ENCODE measurements at places on chromosomes 3 and 15.

DNA sequence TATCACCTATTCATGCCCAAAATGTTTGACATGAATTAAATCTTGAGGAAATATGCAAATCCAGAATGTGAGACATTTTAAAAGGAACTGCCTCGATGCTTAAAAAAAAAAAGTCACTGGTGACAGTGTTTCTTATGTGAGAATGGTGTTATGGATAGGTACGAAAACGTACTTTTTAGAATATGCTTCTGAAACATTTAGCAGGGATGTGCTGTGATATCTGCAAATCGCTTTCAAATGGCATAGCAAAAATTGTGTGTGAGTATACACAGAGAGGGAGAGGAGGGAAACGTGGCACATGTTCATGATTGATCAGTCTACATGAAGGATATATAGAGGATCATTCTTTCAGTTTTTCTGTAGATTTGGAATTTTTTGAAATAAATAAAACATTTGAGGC, 16.0 kb downstream of the CCNB2 start:
- no peak for DNase-seq

DNA sequence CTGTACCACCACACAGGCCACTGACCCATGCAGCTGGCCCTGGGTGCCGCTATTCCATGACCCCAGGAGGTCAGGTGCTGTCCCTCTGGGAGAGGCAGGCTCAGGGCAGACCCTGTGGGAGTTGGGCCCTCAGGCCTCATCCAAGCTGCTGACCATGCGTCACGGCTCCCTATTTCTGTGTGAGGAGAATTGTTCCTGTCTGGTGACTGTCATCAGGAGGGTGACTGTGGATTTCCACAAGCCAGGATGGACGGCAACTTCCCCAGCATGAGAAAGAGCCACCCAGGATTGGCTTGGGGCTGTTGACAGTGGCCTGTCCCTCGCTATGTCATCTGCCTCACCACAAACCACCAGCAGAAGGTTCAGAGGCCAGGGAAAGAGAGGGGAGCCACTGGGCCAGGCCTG, 41.4 kb downstream of the ZDHHC19 start:
- DNase-seq, result no peak

- no peak for DNase-seq
Measured at GRCh38 chr3:198028718-198029117, 68.7 kb downstream of the LMLN start.

- no peak for DNase-seq
Measured at GRCh38 chr3:60386306-60386705, 864.9 kb downstream of the FHIT start.

DNA sequence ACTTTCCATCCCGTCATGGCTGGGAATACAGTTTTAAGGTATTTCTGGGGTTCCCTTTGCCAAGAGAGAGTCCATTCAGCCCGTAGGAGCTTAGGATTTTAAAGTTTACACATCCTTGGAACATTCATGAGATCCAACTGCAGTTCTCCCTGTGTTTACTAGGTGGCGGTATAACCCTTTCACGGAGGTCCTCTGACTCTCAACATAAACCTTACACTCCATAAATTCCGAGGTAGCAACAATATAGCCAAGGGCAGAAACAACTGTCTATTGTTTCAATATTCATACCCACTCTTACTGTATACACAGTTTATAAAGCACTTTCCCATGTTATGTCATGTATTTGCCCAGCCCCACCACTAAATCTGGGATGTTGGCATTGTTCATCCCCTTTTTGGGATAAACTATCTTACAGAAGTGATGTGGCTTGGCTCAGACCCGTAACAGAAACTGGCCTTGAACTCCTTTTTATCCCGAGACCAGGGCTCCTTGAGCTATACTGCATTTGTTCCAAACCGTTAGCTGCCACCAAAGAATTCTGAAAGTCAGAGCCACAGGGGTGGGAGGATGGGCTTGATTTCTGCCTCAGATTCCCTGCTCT, 69.2 kb upstream of the COL6A5 start:
- no peak for DNase-seq

DNA sequence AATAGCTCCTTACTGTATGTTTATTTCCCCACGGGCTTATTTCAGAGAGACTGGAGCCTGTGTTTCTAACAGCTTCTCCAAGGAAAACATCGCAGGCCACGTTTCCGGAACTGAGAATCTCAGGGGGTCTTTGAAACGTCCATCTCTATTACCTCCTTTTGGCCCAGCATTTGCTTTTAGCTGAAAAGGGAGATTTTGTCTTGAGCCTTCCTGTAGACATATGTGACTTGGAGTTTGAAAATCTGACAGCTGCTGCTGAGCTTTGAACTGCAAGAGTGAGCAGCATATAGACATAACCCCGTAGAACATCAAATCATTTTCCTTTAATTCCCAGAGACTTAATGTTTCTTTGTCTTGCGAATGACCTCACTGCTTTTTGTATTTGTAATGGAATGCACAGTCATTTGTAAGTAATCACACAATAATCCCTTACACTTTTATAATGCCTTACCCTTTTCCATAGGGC, 54.6 kb downstream of the LPP start:
- DNase-seq, result no peak

- DNase-seq, result no peak
Measured at GRCh38 chr3:138875754-138876664, 41.3 kb upstream of the PIK3CB start.

DNA sequence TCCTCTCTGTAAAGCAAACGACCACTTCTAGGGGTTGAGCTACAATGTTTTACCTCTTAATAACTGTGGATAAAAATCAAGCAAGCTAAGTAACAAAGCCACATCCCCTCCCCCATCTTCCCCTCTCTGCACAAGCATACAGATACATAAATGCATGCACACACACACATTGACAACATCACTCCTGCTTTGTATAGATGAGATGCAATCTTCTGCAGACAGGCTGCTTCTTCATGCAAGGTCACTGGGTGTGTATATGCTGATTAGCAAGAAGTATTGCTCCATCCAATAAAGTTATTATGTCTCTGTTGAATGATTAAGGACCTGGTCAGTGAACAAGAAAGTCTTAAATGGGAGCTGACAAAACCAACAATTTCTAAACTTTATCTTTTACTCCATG, 8.8 kb upstream of the ATP11B start:
- DNase-seq, result no peak

- DNase-seq, result no peak
Measured at GRCh38 chr15:82305621-82306048, 43.0 kb downstream of the SAXO2 start.

DNA sequence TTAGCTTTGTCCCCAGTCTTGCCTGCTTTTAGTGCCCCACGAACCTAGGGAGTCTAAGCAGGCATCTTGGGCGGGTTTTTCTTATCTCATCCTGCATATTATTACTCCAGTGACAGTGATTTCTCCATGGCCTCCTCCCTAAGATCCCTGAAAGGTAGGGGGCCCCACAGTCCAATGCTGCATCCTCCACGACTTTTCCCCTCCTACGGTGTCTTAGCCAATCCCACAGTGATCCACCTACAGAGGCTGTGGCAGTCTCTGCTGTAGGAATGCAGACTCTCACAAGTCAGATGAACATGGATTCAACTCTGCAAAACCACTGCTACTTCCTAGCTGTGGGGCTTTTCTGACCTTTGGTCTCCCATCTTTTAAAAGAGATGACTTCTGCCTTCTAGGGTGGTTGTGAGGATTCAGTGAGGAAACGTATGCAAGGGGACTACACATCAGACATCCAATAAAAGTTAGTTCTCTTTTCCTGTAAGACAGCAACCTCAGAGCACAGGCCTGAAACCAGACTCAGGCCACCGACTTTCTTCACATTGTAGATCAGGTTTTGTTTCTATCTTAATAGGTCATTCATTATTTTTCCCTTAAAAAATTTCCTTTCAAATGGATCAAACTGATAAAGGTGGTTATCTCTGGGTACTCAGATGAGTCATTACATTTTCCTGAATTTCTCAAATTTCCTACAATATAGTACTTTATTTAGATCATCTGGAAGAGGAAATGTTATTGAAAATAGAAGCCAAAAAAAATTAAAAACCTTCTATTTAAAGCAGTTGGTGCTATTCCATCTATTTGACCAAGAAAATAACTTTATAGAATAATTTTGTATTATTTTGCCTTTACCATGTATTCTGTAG, 23.2 kb downstream of the ILDR1 start:
- no peak for DNase-seq

DNA sequence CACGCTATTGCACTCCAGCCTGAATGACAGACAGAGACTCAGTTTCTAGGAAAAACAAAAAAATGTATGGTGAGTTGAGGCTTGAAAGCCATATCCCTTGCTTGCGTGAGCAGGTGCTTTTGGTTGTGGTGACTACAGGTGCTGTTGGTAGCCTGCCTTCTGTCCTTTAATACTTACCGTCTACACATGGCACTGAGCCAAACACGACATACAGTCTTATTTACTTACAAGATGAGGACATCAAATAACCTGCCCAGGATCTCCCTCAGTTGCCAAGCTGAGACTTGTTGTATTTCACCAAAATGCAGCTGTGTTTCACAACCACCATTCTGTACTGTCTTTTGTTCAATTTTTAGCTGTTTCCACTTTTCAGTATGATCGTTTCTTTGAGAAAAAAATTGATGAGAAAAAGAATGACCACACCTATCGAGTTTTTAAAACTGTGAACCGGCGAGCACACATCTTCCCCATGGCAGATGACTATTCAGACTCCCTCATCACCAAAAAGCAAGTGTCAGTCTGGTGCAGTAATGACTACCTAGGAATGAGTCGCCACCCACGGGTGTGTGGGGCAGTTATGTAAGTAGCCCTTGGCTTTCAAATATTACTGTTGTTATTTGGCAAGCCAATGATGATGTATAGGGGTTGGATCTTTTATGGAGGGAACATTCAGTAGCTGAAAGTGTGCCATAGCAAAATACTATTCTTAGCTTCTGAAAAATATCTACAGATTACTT, 6.5 kb downstream of the ALAS1 start:
- no peak for DNase-seq

DNA sequence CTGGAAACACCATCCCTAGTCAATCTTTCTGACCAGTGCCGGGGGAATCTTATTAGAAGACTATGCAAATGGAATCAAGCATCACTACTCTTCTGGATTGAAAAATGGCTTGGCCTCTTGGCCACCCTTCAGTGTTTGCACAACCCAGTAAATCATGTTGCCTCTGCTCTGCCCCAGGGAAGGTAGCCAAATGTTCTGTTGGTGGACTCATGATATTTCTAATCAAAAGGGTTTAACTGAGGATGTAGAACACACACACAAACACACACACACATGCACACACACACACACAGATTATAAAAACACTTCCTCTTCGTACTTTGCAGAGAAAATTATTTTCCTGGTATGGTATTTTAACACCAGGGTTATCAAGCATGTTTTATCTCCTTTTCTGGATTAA, 7.9 kb downstream of the RBP2 start:
- DNase-seq, result no peak

DNA sequence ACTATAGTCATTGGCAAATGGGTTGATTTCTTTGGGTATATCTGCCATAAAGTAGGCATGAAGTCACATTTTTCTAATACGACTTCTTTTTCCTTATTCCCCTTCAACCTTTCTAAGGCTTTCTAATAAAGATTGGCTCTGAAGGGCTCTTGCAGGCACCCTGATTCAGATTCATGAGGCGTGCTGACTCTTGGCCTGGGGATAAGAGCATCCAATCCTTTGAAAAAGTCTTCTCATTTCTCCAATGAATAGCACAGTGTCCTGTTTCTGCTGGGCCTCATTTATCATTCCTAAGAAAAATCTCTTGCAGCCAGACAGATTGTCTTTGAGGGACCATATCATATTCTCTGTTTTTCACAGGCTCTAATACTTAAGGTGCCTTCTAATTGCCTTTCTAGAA, 32.3 kb upstream of the BNIP2 start:
- no peak for DNase-seq

- no peak for DNase-seq
Measured at GRCh38 chr3:88057630-88058305, 1.0 kb downstream of the CGGBP1 start.

DNA sequence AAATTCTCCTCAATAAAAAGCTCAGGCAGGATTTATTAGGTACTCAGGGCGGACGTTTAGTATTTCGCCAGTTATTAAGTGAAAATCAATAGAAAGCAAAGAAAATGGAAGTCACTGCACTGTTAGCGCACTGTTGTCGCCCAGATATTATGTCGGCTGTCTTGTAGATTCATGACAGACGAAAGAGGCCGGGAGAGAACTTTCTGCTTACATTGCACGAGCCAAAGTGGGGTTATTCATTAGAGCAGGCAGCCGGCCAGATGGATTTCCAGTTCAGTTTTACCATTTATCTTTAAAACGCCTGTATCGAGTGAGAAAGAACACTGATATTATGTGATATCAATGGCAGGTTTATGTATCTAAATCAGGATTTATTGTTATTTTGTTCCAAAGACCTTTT, 866.0 kb upstream of the NR2F2 start:
- no peak for DNase-seq

- no peak for DNase-seq
Measured at GRCh38 chr3:195460091-195460713, 17.4 kb upstream of the ACAP2 start.

DNA sequence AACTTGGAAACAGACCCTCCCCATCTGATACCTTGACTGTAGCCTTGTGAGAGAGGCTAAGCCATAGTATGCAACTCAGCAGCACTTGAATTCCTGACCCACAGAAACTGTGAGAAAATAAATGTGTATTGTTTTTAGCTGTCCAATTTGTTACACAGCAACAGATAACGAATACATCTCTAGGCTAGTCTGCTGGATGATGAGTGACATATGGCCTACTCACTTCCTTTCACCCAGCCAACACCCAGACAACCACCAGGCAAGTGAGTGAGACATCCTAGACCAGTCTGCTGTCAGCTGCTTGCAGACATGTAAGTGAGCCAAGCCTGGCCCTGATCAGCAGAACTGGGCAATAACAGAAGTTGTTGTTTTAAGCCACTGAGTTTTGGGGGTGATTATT, 19.2 kb upstream of the SMAD6 start:
- DNase-seq, result no peak

- no peak for DNase-seq
Measured at GRCh38 chr15:81858586-81858985, 187.2 kb downstream of the MEX3B start.

DNA sequence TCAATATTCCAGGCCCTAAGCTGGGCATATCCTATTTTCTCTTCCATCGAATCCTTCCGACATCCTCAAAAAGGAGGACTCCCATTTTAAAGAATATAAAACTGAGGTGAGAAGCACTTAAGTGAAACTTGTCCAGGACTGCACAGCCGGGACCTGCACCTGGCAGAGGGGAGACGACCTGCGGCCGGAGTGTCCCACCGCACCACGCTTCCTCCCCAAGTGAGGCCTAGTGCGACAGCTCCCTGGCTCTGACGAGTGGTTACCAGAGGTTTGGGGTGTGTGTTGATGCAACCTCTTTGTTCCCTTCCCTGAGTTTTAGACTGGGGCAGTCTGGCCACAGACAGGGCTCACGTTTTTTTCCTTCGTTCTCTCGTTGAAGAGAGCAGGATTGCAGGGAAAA, 24.9 kb upstream of the ATP2B2 start:
- no peak for DNase-seq

All from GOT3 (cell line).